ENCODE measurements at places on chromosomes 5 and 9. TPM values are rescaled to one million over a fixed set of nuclear protein-coding genes. Genes with fewer than 3 reads are reported as not detected.

SOX30 gene
- not detected for total RNA-seq

THBS4 gene
- 8.1 TPM for total RNA-seq

DNA sequence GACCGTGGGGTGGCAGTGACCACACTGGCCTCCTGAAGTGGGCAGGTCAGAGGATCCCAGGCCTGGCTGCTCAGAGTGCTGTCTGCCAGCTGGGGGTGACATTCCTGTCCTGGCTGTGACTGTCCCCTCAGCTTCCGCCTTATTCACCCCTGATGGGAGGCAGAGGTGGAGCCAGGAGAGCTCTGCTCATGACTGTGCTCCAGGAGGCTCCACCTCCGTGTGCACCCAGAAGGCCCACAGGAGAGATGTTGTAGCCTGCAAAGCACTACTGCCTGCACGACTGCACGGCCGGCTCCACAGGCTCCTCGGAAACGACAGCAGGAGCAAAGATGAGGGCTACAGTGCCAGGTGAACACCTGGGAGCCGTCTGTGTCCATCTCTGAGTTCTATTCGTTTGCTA lies 60.9 kb downstream of the ROPN1L start:
- H3K36me3 ChIP-seq = no peaks in the 10 kb centered on the region
- H3K27ac ChIP-seq = no peak overlapping the region
- H3K4me1 ChIP-seq = peaks cover 14% of the 10 kb centered on the region
- no peak overlapping the region for H3K4me3 ChIP-seq

DNA sequence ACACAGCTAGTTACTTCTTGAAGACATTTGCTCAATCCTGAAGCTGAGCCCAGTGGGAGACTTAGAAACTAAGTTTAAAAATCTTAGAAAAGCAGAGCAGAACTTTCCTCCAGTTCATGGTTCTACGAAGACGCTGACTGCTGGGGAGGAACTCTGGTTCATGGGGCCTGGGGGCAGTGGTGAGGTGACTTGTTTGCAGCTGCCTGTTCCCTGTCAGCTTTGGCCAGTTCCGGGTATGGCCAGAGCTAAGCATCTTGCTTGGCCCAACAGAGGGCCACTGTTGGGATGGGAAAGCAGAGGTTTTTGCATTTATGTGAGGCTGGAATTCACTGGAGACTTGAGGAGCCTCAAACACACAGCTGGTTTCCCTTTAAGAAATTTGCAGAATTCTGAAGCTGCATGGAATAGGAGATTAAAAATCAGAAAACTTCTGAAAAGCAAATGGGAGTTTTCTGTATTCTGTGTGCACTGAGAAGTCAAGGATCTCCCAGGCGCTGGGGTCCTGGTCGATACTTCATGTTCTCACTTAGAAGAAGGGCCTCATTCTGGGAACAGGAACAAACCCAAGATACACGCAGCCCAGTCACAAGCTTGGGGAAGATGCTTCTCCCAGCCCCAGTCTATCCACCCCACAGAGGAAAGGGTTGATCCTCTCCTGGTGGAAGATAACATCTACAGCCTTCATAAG lies 10.6 kb upstream of the HMHB1 start:
- no peak overlapping the region for H3K4me3 ChIP-seq
- H3K27me3 ChIP-seq = no peaks in the 10 kb centered on the region
- H3K27ac ChIP-seq = no peak overlapping the region
- no peak for DNase-seq
- H3K36me3 ChIP-seq = no peaks in the 10 kb centered on the region

GRCh38 chr5:41908374-41909079 lies 4.4 kb downstream of the RIMOC1 start:
- no peak for DNase-seq
- peaks cover 13% of the 10 kb centered on the region for H3K4me1 ChIP-seq
- no peak overlapping the region for H3K27ac ChIP-seq
- H3K36me3 ChIP-seq = peaks cover 62% of the 10 kb centered on the region
- H3K27me3 ChIP-seq = no peaks in the 10 kb centered on the region

GRCh38 chr9:18007621-18008020 lies 428.8 kb downstream of the SH3GL2 start:
- peaks cover 2% of the 10 kb centered on the region for H3K27me3 ChIP-seq
- H3K4me3 ChIP-seq = no peak overlapping the region
- no peak for DNase-seq

DNA sequence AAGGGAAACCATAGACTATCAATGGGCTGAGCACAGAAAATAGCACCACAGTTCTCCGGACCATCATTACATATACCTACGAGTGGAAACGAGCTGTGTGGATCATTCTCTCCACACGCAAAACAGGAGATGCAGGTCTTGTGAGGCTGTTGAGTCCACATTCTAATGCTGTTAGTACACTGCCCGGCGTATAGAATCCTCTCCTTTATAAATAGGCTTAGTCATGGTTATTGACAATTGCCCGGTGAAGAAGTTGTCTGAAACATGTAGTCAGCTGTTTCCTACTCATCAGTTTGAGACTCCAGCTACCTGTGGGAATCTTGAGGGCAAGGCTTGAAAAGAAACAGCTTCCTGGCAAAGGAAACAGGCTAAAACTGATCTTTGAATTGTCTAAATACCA lies 602.0 kb upstream of the EDIL3 start:
- no peaks in the 10 kb centered on the region for H3K36me3 ChIP-seq
- H3K27ac ChIP-seq = no peak overlapping the region
- H3K4me3 ChIP-seq = no peak overlapping the region
- no peaks in the 10 kb centered on the region for H3K27me3 ChIP-seq
- no peak for DNase-seq

- H3K36me3 ChIP-seq = no peaks in the 10 kb centered on the region
- H3K27me3 ChIP-seq = peaks cover 8% of the 10 kb centered on the region
- H3K4me1 ChIP-seq = no peaks in the 10 kb centered on the region
- no peak overlapping the region for H3K27ac ChIP-seq
- DNase-seq = no peak
- no peak overlapping the region for H3K4me3 ChIP-seq
Observed at GRCh38 chr5:64622991-64623390, 67.3 kb upstream of the SHISAL2B start.

DNA sequence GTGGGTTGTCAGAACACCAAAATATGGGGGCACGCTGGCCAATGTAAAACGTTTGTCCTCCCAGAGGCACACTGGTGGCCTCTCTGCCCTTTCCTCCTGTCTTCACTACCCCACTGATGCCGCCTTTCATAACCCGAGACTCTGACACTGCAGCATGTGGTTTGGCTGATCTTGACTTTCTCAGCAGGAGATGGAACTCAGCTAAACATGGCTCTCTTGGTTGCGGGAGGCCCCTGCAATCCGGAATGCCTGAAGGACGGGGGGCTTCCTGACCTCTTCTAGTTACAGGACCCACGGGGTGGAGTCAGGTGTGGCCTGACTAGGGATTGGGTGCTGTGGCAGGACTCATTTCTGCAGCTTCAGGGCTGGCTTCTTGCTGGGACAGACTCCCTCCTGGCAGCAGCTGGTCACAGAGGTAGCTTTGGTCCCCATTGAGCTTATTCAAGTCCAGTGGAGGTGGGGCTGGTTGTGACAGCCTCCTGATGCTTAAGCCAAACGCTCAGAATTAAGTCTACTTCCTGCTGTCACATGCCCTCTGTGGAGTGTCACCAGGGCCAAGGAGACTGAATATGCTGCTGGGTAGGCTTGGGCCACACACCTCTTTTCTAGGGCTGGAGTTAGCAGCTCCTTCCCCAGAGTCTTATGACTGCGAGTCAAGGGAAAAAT lies 44.2 kb downstream of the NXNL2 start:
- H3K27ac ChIP-seq = no peak overlapping the region
- H3K36me3 ChIP-seq = no peaks in the 10 kb centered on the region
- no peak overlapping the region for H3K4me3 ChIP-seq

IL3 gene
- total RNA-seq = not detected

PCDHGA4 gene
- total RNA-seq = not detected

GRCh38 chr9:131650254-131650653 lies 89.6 kb downstream of the RAPGEF1 start:
- H3K27ac ChIP-seq = no peak overlapping the region
- H3K27me3 ChIP-seq = no peaks in the 10 kb centered on the region
- no peak for DNase-seq
- H3K4me1 ChIP-seq = peaks cover 29% of the 10 kb centered on the region
- no peaks in the 10 kb centered on the region for H3K36me3 ChIP-seq

SAXO1 gene
- total RNA-seq = not detected

DNA sequence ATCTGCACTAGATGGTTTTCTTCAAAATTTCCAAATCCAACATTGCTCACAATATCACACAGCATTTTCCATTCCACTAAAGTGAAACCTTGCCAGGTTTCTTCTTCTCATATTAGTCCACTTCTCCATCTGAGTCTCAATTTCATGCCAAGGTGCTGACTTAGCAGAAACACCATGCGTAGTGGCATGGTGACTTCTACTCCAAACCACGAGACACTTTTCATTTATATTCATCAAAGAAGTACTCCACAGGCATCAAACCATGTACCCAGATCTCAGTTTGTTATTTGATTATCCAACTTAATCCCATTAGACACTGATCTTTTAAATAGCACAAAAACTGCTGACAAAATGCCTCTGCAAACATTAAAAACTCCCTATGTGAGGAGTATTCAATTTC lies 233.4 kb upstream of the ITGA1 start:
- H3K27me3 ChIP-seq = no peaks in the 10 kb centered on the region
- no peaks in the 10 kb centered on the region for H3K4me1 ChIP-seq
- no peak overlapping the region for H3K27ac ChIP-seq
- no peaks in the 10 kb centered on the region for H3K36me3 ChIP-seq
- no peak for DNase-seq

GRCh38 chr9:31730398-31730797 lies 654.0 kb upstream of the ACO1 start:
- no peaks in the 10 kb centered on the region for H3K4me1 ChIP-seq
- no peak overlapping the region for H3K27ac ChIP-seq
- no peaks in the 10 kb centered on the region for H3K27me3 ChIP-seq
- no peaks in the 10 kb centered on the region for H3K36me3 ChIP-seq
- DNase-seq = no peak

DNA sequence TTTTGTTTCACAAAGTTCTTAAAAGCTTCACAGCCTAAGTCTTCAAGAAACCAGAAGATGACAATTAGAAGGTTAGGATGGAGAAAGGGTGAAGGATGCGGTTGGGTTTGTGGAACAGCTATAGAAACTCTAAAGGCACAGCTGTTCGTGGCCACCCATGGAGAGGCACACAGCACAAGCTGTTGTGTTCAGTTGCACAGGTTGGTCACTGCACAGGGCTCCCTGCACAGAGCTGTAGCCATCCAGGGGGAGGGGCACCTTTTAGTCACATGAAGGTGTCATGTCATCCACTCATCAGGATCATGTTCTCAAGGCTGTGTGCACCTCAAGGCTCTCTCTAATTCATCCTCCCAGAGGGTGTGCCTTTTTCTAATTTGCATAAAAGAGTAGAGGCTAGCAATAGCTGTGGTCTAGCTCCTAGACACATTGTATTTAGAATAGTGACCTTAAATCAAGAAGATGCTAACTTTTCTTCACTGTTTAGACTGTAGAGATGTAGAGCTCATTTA lies 5.0 kb upstream of the RASGRF2 start:
- DNase-seq = no peak
- no peak overlapping the region for H3K4me3 ChIP-seq
- no peaks in the 10 kb centered on the region for H3K36me3 ChIP-seq
- H3K27me3 ChIP-seq = no peaks in the 10 kb centered on the region
- H3K27ac ChIP-seq = no peak overlapping the region

- peaks cover 20% of the 10 kb centered on the region for H3K36me3 ChIP-seq
- H3K27me3 ChIP-seq = no peaks in the 10 kb centered on the region
- H3K4me1 ChIP-seq = peaks cover 35% of the 10 kb centered on the region
Observed at GRCh38 chr9:93468763-93469456, 15.5 kb upstream of the FAM120AOS start.

LHX6 gene
- total RNA-seq = not detected

DNA sequence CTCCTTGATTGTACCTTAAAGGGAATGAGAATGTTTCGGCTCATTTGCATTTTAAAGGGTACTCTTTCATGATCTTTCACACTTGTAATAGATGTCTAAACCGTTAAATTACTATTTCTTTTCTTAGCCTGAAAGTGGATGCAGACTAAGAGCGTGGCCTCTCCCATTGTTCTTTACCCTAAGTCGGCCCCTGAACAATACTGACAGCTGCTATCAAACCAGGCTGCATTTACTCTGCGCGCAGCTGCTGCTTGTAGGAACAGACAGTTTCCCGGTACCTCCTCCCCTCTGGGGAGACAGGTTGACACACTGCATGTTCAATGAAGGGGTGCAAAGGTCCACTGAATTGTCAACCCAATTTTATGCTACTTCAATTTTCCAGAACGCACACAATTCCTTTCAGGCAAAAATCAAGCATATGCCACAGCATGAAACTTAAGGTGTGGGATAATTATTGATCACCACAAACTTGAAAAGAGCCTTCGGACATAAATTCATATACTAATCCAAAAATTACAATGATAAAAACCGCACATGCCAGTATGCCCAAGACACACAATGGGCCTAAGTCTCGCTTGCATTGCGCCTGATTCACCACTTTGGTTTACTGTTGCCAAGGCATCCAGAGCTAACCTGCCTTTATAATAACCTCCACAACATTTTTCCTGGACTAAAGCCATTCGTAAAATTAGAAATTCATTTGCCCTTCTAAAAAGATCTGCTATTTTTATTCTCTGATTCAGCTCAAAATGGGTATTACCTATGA lies 39.7 kb downstream of the TLE1 start:
- H3K4me1 ChIP-seq = no peaks in the 10 kb centered on the region
- no peak overlapping the region for H3K4me3 ChIP-seq
- peaks cover 31% of the 10 kb centered on the region for H3K36me3 ChIP-seq
- no peak overlapping the region for H3K27ac ChIP-seq
- DNase-seq = no peak

TMEM174 gene
- total RNA-seq = not detected

PCDHA9 gene
- not detected for total RNA-seq

GRCh38 chr9:135888766-135889394 lies 18.5 kb downstream of the CAMSAP1 start:
- H3K36me3 ChIP-seq = no peaks in the 10 kb centered on the region
- H3K27ac ChIP-seq = no peak overlapping the region
- no peak overlapping the region for H3K4me3 ChIP-seq
- no peaks in the 10 kb centered on the region for H3K27me3 ChIP-seq
- H3K4me1 ChIP-seq = no peaks in the 10 kb centered on the region

- no peak for DNase-seq
- H3K4me3 ChIP-seq = no peak overlapping the region
- no peaks in the 10 kb centered on the region for H3K36me3 ChIP-seq
- peaks cover 18% of the 10 kb centered on the region for H3K4me1 ChIP-seq
- H3K27ac ChIP-seq = no peak overlapping the region
Observed at GRCh38 chr5:389891-390622, 52.9 kb upstream of the EXOC3 start.

Data from PC-9 (cell line).